ENCODE measurements at places on chromosomes 2 and 18. TPM values are rescaled to one million over a fixed set of nuclear protein-coding genes. Genes with fewer than 3 reads are reported as not detected.
A peak's percentile ranks its signal among the peaks of the same experiment; 100 is the strongest.

Gene CFC1
- total RNA-seq: 24.7 TPM

GRCh38 chr18:41038071-41038470, 917.0 kb upstream of the PIK3C3 start:
- no peak for DNase-seq

DNA sequence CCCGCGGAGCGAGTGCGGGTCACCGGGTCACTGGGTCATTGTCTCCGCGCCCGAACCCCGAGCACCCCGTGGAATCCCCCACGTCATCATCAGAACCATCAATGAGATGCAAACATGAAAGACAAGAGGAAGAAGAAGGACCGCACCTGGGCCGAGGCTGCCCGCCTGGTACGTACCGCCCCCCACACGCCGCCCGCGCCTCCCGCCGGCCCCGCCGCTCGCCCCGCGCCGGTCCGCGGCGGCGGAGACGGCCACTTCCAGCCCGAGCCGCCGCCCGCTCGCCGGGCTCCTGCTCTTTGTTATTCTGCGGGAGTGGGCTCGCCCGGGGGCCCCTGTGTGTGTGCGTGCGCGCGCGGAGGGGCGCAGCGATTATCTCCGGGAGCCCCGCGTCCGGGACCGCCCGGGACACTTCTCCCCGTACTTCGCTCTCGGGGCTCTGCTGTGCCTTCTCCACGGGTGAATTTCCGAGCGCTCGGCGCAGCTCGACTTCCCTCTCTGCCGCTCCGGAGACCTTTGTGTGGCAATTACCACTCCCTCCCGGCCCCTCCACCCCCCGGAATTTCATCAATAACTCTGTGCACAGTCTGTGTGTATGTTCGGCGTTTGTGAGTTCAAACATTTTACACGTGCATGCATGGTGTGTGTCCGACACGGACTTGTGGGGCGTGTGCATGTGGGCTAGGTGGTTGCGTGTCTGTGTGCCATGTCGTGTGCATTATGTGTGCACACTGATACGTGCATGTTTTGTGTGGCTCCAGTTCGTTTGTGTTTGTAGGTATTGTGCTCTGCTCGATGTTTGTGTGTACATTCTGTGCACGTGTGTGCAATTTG, 714 bp downstream of the ASXL3 start:
- peak; percentile 37 for DNase-seq

Gene MYO5B
- total RNA-seq: 18.2 TPM

GRCh38 chr2:108189316-108189715, 50.5 kb upstream of the SULT1C3 start:
- DNase-seq: no peak

Gene UGT1A3
- not detected for total RNA-seq

DNA sequence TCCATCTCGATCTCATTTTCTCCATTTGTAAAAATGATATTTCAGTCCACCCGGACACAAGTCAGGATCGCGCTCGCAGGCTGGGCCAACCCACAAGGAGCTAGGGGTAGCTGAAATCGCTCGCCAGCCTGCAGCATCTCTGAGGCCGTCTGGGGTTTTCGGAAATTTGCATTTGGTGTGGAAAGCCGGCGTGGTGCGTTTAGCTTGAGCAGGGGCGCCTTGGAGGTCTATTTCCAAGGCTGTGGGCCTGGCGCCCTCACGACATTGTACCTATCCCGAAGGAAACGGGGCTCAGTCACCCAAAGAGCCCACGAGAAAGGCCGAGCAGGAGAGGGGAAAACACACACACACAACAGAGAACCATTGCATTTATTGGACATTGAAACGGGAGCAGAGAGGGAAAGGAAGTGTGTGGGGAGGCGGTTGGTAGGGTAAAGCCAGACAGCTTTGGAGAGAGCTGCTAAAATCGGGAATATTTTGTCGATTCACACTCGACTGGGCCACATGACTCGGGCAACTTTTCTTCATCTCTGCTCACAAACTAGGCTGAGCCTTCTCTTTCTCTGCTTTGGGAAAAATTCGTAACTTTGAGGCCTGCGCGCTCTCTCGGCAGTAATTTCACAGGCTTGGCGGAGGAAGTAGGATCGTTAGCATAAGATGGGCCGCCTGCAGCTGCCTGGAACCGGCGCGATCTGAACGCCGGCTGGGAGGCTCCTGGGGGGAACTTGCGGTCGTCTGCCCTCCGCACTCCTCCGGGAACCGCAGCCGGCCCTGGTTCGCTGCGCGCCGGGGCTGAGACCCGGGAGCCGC, 1.1 kb upstream of the HOXD8 start:
- no peak for DNase-seq

GRCh38 chr2:42932271-42933151, 140.1 kb upstream of the HAAO start:
- no peak for DNase-seq

DNA sequence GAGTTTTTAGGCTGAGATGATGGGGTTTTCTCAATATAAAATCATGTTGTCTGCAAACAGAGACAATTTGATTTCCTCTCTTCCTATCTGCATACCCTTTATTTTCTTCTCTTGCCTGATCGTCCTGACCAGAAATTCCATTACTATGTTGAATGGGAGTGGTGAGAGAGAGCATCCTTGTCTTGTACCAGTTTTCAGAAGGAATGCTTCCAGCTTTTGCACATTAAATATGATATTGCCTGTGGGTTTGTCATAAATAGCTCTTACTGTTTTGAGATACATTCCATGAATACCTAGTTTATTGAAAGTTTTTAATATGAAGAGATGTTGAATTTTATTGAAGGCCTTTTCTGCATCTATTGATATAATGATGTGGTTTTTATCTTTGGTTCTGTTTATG, 181.8 kb downstream of the GBX2 start:
- DNase-seq: no peak

DNA sequence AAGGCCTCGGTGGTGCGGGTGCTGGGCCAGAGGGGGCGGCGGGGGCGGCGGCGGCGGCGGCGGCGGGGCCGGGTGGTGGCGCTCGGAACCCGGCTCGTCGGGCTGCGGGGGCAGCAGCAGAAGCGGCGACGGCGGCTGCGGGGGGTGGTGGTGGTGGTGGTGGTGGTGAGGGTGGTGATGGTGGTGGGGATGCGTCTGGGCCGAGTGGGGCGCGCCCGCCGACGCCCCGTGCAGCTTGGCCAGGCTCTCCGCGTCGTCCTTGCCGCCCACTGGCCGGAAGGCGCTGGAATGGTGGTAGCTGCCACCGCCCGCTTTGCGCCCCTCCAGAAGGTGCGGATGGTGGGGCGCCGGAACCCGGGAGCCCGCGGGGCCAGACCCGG, 4.4 kb downstream of the SKOR2 start:
- DNase-seq: no peak

GRCh38 chr18:8051453-8051852, 484.3 kb downstream of the PTPRM start:
- DNase-seq: no peak

- no peak for DNase-seq
Measured at GRCh38 chr2:85795331-85796045, 41.7 kb downstream of the ATOH8 start.

GRCh38 chr2:98772536-98772935, 41.6 kb upstream of the MGAT4A start:
- no peak for DNase-seq

Gene GMPPA
- 40.5 TPM for total RNA-seq

Gene EFR3B
- total RNA-seq: 0.52 TPM

Gene IL37
- total RNA-seq: not detected

Measured in body of pancreas (tissue), 4 donors.